Cortex of kidney (tissue), 1 donor: ENCODE measurements at places on chromosomes 7 and 10.

DNA sequence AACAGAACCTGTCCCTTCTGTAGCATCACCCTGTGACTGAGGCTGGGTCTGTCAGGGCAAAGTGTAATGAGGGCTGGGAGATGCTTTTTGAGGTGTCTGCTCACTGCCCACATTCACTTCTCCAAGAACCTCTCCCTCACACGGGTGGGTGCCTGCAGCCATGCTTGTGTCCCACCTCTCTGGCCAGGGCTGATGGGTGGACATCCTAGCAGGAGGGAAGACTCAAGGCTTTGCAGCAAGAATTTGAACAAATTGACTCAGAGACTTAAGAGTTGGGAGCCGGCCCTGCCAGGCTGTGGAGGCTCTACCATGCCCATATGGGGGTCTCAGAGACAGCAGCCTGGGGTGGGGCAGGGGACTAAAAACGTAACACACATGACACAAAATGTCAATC, 33.4 kb downstream of the GOLGA7B start:
- DNase-seq, result no peak

DNA sequence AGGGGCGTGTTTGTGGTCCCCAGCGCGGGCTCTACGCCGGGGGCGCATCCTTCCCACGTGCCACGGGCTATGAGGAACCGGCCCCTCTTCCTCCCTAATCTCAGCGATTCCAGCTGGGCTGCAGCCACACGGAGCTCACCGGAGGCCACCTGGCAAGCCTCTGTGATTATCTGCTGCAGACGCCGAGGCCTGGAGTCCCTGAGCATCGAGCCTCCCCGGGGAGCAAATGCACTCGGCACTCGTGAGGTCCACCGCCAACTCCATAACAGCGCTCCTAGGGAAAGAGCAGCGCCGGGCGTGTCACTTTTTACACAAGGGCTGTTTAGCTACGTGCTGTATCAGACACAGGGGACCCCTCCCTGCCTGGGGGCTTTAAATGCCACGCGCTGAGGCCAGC, 101.2 kb downstream of the DYNC2I1 start:
- DNase-seq, result no peak

- no peak for DNase-seq
These were observed 19.7 kb upstream of the RPEL1 start for GRCh38 chr10:103225939-103226338.

GRCh38 chr7:107002529-107002998, 41.9 kb upstream of the PRKAR2B start:
- no peak for DNase-seq

- no peak for DNase-seq
These were observed 16.0 kb downstream of the TET1 start for GRCh38 chr10:68576118-68576517.

DNA sequence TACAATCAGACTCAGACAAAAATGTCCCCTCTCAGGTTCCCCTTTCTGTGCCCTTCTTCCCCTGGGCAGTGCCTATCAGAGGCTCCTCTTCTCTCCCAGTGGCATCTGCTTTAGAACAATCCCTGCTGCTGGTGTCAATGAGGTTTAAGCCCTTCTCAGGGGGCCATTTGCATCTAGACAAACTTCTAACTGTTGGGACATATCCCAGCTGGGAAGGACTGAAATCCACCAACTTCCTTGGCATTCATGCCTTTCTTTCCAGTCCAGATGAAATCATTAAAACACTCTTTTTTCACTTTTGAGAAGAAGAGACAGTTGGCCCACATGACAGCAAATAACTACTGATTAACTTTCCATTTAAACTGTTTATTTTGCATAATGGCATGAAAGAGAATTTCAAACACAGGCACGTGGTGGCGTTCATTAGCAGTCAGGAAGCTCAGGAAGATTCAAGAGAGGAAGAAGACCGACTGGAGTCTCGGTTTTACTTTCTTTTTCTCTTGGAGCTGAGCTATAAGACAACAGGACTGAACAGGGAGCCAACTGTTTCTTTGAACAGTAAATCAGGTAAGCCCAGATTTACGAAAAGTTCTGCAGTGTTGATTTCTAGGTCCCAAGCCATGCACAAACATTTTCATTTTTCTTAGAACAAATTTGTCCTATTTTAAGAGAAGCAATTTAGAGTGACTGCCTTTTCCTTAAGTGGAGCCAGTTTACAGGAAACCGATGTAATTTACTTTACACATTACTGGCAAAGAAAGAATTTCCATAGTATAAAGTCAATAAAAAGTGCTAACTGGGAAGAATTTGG, at the start of gene GIMAP2:
GIMAP2 (plus strand) TSS at position 488 of the 811 bp plus-strand sequence. CDS start 1,354 bp downstream, outside the sequence.
- DNase-seq, result no peak

DNA sequence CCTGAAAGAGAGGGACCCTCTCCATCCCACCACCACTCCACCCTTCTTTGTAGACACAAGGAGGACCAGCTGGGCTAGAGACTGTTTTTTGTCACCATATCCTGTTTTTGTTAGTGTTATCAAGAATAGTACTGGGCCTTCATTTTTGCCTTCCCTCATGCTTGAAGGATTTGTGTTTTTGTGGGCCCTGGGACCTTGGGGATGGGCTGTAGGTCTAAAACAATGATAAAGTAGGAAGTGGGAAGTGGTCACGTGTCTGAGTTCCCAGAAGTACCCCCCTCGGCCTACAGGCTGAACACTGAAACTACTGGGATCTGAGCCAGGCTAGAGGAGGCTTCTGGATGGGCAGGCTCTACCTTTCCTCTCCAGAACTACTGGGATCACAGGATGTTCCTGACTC, 8.9 kb downstream of the AGFG2 start:
- no peak for DNase-seq

- no peak for DNase-seq
These were observed 65.8 kb downstream of the RHOBTB1 start for GRCh38 chr10:60878224-60878623.

GRCh38 chr10:86782701-86783418, 26.4 kb downstream of the BMPR1A start:
- no peak for DNase-seq

DNA sequence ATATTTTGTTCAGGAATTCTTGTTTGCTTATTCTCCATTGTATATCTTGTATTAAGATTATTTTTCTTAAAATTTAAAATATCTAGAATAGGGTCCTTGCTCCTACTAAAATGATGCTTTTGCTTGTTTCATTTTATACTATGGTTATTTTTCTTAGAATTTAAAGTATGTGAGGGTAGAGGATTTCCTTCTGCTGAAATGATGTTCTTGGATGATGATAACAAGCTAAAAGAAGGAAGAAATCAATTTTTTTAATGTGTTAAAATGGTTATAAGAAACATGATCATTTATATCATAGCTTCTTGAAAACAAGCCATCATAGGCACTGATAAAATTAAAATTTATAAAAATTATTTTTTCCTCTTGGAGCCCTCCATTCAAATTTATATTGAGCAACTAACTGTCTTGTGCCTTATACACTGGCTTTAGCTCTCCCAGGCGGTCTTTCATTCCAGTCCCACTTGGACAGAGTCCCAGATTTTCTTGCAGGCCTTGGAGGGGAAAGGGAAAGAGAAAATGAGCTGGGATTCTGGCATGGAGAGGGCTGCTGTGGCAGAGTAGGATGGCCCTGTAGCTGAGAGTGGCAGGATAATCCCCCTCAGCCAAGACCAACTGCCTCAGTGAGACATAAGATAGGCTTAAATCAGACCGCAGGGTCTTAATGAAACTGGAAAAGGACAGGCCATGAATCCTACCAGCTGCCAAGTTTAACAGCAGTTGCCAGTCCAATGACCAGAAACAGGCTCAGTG, 60.2 kb downstream of the DNAJB9 start:
- no peak for DNase-seq

GRCh38 chr7:141693082-141693481, 8.9 kb downstream of the DENND11 start:
- no peak for DNase-seq

DNA sequence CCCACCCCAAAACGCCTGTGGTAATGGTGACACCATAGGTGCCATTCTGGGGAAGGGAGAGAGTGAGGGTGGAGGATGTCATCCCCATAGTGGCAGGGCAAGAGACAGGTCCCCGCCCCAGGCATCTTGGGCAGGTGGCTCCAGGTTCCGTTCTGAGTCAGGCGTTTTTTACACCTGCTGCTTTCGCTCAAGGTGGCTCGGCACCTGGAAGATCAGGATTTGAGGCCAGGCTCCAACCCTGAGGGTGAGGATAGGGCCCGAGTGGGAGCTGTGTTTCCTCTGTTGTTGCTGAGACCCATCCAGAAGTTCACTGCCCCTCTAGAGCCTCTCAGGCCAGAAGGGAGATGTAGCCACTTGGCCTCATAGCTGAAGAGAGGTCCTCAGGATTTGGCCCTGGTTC, 36.6 kb upstream of the DUSP5 start:
- DNase-seq, result no peak

DNA sequence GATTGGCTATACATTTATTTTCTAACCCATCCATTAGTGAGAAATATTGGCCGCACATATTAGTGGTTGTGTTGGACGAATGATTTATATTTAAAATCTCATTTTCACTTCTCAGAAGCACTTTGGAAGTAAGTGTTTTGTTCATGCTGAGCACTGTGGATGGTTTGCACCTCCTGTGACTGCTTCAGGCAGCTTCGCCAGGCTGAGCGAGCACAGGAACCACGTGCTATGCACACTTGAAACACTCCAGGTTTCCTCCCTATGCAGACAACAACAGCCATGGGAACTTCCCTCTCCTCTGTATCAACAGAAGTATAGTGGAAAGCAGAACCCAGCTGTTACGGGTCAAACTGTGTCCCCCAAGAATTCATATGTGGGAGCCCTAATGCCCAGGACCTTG, 67.3 kb upstream of the WDR11 start:
- DNase-seq, result no peak

DNA sequence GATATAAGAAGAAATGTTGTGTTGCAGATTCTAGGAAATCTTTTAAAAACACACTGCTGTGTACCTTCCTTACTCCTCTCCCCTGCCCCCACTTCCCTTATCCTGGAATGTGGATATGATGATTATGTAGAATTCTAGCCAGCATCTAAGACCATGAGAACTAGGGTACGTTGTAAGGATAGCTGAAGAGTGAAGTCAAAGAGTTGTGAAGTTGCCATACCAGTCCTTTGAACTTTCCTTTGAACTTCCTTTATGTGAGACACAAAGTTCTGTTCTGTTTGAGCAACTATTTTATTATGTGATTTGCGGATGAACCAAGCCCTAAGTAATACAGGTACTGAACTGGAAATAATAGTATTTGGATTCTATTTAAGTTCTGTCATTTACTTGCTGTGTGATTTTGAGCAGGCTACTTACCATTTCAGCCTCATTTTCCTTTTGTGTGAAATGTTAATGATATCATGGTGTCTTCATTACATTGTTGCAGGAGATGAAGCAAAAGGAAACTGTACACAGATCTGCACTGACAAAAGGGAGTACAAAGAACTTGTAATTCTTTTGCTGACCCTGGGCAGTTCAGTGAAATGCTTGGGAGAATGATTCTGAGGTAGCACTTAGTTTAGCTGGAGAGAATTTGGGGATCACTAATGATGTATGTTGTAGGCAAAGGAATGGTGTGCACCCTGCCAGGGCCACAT, 31.4 kb downstream of the RPA3 start:
- no peak for DNase-seq
